Activated CD4-positive, CD25-positive, alpha-beta regulatory T cell treated with anti-CD3 and anti-CD28 coated beads, Interleukin-2, amount 50 U/mL, for 24 hours (primary cell): ENCODE measurements at places on chromosomes 16 and 17.

DNA sequence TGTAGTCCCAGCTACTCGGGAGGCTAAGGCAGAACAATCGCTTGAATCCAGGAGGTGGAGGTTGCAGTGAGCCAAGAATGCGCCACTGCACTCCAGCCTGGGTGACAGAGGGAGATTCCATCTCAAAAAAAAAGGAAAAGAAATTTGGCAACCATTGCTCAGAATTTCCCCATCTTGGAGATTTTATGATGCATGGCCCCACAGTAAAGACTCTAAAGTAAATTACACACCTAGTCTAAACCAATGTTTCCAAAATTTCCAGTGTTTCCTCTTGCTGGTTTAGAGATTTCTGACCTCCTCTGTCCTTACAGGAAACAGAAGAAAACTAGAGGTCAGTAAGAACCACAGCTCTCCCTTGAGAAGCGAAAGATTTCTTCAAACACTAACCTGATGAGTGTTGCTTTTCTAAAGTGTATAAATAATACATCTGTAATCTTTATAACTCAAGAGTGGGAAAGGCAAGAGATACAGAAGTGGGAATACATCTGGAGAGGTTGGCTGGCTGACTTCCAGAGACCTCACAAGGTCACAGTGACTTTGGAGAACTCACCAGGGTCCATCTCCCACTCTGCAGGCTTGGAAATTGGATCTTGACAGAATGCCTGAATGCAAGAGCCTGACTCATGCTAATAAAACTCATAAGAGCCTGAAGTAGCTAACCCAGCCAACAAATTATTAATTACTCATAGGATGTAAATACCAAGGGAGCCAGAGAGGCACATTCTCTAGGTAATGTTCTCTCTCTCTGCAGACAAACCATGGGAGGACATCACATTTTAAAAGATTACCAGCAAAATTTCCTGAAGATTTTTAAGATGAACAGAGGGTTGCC, 8.8 kb downstream of the ADAT1 start:
- ATAC-seq = no peak

- ATAC-seq = no peak
These were observed 30.3 kb downstream of the RCVRN start for GRCh38 chr17:9874722-9875121.

DNA sequence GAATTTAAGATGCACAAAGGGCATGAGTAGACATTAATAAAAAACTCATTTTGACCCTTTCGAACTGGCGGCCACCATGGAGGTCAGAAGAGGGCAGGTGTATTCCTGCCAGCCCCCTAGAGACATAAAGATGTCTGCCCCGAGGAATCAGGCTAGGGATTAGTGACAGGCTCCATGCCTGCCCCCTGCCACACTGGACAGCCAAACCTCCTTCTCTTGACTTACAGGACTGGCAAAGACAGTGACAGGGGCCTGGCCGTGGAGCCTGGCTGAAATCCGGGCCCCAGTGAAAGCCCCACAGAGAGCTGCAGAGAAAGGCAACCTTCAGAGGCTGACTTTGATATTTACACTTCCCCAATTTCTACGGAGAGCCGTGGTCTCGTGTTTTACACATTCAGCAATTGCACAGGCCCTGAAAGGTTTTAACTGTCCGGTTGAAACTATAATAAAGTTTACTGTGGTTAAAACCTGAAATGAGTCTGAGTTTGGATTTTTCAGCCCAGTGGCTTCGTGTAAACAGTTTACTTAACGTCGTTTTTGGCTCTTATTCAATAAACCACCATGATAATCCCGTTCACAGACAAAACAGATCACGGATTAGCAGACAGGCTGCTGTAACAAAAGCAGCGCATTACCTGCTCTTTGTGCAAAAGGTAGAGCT, 243.9 kb upstream of the MYOCD start:
- no peak for ATAC-seq

DNA sequence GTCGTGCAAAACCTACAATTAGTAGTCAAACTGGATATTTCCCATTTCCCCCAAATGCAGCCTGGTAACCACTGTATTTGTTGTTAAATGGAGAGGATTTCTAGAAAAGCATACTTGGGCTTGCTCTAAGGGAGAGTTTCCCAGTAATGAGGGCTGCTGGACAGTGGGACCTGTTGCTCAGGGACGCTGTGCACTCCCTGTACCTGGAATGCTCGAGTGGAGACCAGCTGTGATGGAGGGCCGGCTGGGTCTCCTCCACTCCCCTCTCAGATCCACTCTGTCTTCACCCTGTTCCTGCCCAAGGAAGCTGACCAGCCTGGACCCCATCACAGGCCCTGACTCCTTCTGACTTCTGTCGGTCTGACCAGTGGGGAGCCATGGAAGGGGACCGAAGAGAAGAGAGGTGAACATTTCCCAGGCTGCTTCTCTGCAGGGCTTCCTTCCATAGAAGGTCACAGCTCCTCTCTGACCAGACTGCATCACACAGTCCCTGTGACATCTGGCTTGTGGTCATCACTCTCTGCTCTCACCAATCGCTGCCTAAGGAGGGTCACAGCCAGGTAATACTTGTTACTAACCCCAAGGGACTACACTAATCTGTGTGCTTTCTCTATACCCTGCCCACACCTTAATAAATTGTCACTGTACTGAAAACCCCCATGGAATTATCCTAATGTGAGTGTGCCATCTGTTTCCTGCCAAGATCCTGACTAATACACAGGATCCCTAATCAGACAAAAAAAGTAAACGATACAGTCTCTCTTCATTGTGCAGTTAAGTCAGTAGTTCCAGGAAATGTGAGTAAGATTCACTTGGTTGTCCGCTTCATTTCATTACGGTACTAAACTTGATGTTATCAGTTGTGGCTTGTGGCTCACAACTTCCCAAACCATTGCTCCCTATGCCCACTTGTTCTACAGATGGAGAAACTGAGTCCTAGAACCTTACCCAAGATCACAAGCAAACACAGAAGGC, 102.4 kb downstream of the CCT6B start:
- peak; percentile 33 for ATAC-seq

DNA sequence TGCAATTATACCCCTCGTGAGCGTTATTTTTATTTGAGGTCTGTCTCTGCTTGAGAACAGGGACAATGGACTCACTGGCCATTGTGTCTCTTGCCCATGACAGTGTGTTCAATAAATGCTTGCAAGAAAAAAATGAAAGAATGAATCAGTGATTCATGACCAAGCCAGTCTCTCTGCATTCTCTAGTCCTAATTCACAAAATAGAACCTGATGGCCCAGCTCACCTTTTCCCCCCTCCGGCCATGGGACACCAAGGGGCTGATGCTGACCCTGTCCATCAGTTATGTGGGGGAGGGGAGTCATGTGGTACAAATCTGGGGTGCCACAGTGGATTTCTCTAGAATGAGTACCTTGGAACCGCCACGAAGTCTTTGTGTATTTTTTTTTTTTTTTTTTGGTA, 38.2 kb downstream of the CCDC42 start:
- ATAC-seq = no peak

- ATAC-seq = no peak
These were observed 35.3 kb upstream of the RAI1 start for GRCh38 chr17:17645961-17646360.

DNA sequence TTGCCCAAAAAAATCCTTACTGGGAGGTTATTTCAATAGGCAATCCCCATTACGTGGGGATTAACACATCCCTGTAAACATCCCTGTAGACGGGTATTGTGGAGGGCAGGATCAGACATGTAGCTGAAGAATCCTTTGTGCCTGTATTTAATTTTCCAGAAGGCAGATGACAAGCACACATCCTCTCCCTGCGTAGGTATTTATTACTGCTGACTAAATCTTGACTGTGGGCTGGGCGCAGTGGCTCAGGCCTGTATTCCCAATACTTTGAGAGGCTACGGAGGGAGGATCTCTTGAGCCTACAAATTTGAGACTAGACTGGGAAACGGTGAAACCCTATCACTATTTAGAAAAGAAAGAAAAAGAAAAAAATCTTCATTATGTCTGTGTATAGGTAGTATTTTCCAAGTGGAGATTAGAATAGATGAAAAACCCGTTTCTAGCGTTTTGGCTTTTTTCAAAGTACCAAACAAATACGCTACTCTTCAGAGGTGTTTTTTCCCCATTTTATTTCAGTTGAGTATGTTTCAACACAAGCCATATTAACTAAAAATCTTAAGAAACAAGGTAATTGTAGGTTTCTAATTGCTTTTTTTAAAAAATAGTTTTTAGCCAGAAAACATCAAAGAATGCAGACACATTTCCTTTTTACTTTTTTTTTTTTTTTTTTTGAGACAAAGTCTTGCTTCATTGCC, 1.5 kb upstream of the MARF1 start:
- no peak for ATAC-seq

GRCh38 chr17:14299280-14300141, 1.4 kb upstream of the HS3ST3B1 start:
- ATAC-seq = no peak

DNA sequence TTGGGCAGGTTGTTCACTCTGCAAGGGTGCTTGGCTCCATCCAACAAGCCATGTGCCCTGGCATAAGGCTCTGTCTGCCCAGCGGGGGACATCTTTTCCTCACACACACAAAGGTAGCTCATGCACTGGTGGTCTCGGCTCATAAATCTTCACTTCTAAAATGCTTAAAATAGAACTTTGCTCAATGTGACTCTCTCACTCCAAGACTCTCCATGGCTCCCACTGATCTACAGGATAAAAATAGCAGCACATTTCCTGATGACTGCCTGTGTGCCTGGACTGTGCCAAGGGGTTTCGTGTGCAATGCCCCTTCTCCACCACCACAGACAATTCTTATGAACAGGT, 15.1 kb upstream of the CIBAR2 start:
- ATAC-seq = no peak

DNA sequence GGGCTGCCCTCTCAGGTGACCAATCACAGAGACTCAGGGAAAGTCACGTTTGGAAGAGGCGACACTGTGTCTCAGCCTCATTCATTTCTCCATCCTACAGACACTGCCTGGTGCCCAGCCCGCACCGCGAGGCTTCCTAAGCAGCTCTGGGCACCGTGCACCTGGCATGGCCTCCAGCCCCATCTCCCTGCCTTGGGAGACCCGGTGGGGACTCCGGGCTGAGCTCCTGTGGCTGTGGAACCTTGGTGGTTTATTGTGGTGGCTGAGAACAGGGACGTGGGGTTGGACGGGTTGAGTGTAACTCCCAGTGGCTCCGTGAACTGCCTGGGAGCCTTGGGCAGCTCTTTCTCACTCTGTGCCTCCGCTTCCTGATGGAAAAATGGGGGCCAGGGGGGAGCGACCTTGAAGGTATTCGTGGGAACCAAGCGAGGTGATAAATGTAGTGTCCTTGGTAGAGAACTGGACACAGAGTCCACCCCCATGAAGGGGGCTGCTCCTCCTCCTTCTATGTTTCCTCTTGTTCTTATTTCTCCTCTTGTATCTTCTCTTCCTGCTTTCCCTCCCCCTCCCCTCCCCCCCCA, 215.4 kb downstream of the SEC14L1 start:
- ATAC-seq = no peak

GRCh38 chr17:2485543-2485942, 26.1 kb downstream of the METTL16 start:
- no peak for ATAC-seq

- ATAC-seq = no peak
These were observed 658 bp downstream of the RABEP2 start for GRCh38 chr16:28924399-28924761.

- ATAC-seq = no peak
These were observed 41.4 kb downstream of the SF3B3 start for GRCh38 chr16:70565053-70565452.

GRCh38 chr16:9115277-9115676, 23.8 kb downstream of the HAPSTR1 start:
- ATAC-seq = no peak

GRCh38 chr17:78891406-78892061, 11.5 kb downstream of the CEP295NL start:
- ATAC-seq = no peak

DNA sequence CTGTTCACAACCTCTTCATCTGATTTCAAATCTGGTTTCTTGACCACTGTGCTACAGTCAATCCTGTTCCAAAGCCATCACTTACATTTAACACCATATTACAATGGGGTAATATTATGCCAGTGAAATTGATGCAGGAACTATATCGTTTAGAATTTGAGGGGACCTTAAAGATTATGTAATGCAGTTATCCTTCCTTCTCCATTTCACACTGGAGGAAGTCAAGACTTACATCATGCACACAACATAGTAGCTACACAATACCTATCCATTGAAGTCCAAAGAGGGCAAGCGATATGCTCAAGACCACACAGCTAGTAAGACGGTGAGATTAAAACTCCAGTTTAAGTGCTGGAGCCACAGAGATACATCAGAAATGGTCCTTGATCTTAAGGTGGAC, 16.8 kb downstream of the NOG start:
- no peak for ATAC-seq
